ENCODE measurements at places on chromosomes 16 and 17. TPM values are rescaled to one million over a fixed set of nuclear protein-coding genes. Genes with fewer than 3 reads are reported as not detected.

The PROCA1 gene
- total RNA-seq = 6.9 TPM

The DPEP3 gene
- not detected for total RNA-seq

The GAST gene
- total RNA-seq = not detected

The G6PC1 gene
- total RNA-seq = not detected

The PHF12 gene
- 72.0 TPM for total RNA-seq

The CA4 gene
- total RNA-seq = not detected

The KRT24 gene
- not detected for total RNA-seq

The KRTAP4-8 gene
- not detected for total RNA-seq

The SYNGR3 gene
- 4.9 TPM for total RNA-seq

The LDHD gene
- total RNA-seq = 0.34 TPM

The C1QTNF1 gene
- total RNA-seq = not detected

The MVD gene
- 68.6 TPM for total RNA-seq

The MNT gene
- 27.8 TPM for total RNA-seq

The OTOP3 gene
- not detected for total RNA-seq

The RHBDL1 gene
- 0.91 TPM for total RNA-seq

The ACSM2A gene
- total RNA-seq = not detected

The PLCD3 gene
- total RNA-seq = 3.5 TPM

The CDH8 gene
- not detected for total RNA-seq

The C16orf54 gene
- 65.4 TPM for total RNA-seq

The IGFALS gene
- not detected for total RNA-seq

The CAVIN1 gene
- total RNA-seq = 3.5 TPM

The CTRB2 gene
- not detected for total RNA-seq

The PRR35 gene
- not detected for total RNA-seq

The NDE1 gene
- total RNA-seq = 111 TPM

The VASN gene
- total RNA-seq = not detected

The SLC35G6 gene
- not detected for total RNA-seq

The PYCARD gene
- total RNA-seq = 66.7 TPM

The GDPD3 gene
- 8.7 TPM for total RNA-seq

The ZNF750 gene
- not detected for total RNA-seq

The MYO15A gene
- total RNA-seq = 0.23 TPM

The ABCA9 gene
- 0.27 TPM for total RNA-seq

The MPO gene
- not detected for total RNA-seq

The KRT20 gene
- total RNA-seq = not detected

The CLEC18A gene
- 0.89 TPM for total RNA-seq

The ACAP1 gene
- total RNA-seq = 590 TPM
